GOT3 (cell line): ENCODE measurements at places on chromosomes 11 and 22.

GRCh38 chr11:35541621-35542375, 16.4 kb upstream of the PAMR1 start:
- DNase-seq = peak; percentile 8

DNA sequence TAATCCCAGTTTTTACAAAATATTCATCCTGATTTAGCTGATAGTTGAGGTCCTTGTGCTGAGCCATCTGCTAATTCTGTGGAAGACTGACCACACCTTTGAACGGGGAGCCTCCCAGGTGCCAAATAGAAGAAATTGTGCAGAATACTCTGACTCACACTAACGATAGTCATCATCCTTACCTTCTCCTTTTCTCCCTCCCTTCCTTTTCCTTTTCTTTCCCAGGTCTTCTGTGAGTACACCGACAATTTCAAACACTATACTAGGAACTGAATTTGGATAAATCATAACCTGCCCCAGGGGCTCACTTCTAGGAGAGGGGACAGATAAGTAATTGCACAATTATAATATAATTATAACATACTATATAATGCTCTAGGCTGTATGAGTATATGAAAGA, 73.1 kb upstream of the CTSC start:
- no peak for DNase-seq

DNA sequence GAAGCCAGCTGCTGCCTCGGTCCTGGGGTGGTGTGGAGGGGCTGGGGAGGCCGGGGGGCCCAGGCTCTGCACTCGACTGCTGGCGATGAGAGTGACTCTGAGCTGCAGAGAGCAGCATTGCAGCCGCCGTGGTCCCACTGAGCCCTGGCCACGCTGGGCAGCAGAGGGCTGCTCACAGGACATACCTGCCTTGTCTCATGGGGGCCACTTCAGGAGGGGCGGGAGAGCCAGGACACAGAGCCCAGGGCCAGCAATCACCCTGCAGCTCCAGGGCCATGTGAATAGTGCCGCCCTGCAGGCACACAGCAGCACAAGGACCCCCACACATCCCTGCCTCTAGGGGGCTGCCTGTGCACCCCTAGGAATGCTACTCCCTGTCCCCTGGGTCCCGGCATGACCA, 147.0 kb downstream of the CRYBB2 start:
- no peak for DNase-seq

GRCh38 chr11:16863389-16863788, 124.9 kb downstream of the C11orf58 start:
- DNase-seq = no peak

GRCh38 chr22:26534874-26535602, 22.8 kb upstream of the TFIP11 start:
- DNase-seq = no peak

GRCh38 chr11:73189723-73190556, 28.1 kb upstream of the P2RY2 start:
- no peak for DNase-seq

DNA sequence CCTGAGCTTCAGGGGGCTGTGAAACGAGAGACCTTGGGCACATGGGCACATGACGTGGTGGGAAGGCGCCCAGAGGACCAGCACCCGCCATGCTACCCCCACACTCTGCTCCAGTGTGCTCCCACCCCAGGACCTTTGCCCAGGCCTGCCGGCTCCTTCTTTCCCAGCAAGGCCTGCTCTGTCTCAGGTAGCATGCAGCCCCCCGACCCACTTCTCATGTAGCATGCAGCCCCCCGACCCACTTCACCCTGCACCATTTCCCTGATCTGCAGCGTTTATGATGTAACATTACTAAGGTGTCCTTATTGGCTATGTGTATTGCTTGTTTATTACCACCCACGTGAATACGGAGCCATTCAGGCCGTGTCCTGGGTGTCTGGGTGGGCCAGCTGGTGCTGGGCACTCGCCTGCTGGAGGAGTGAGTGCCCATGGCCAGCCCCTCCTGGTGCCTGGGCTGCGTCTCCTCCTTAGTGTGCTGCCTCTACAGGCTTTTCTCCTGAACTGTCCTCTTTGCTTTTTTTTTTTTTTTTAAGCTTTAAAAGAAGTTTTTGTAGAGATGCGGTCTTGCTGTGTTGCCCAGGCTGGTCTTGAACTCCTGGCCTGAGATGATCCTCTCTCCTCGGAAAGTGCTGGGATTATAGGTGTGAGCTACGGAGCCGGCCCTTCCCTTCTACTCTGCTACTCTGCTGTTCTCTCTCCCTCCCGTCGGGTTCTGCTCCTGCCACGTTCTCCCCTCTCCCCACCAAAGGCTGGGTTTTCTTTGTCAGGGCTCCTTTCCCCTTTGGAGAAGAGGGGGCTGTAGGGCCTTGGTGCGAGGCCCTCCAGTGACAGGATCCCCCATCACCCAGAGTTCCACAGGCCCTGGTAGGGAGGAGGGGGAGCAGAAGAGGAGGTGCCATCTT, 29.4 kb downstream of the LRP5 start:
- no peak for DNase-seq

DNA sequence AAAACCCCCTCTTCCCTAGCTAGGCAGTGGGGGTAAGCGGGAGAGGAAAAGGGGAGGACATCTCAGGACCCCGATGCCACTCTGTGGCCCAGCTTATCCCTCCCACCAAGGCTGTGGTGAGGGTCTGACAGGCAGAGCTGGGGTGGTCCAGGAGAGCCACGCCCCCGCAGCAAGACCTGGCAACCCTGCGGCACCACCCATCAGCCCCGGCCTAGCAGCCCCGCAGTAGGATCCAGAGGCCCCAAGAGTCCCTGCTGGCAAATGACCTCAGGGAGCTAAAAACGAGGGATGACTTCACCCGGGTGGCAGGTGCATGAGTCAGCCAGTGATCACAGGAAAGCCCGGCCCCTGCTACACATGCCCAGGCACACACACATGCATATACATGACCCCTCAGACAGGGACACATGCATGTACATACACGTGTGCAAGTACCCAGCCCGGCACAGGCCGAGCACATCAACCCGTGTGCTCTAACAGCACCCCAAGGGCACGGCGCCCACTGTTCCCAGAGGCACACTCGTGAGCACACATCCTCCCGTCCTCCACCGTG, 32.3 kb downstream of the ARVCF start:
- DNase-seq = no peak

DNA sequence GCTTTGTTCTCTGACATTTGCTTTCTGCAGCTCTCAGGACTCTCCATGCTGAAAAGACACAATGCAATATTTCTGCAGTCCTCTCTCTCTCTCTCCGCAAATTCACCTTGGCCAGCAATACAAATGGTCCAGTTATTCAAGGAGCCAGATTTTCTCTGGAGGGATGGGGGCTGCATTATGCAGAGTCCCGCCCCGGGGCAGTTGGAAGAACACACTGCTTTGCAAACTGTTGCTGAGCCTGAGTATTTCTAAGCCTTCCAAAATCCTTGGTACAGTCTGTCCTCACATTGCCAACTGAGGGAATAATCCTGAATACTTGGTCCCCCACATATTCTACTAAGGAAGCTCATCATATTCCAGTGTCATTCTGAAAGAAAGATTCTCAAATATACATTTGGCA, 94.3 kb upstream of the ZC3H12C start:
- no peak for DNase-seq

- no peak for DNase-seq
Measured at GRCh38 chr11:72634472-72635095, 39.6 kb downstream of the PDE2A start.

- no peak for DNase-seq
Measured at GRCh38 chr11:119874660-119875238, 145.7 kb upstream of the NECTIN1 start.

DNA sequence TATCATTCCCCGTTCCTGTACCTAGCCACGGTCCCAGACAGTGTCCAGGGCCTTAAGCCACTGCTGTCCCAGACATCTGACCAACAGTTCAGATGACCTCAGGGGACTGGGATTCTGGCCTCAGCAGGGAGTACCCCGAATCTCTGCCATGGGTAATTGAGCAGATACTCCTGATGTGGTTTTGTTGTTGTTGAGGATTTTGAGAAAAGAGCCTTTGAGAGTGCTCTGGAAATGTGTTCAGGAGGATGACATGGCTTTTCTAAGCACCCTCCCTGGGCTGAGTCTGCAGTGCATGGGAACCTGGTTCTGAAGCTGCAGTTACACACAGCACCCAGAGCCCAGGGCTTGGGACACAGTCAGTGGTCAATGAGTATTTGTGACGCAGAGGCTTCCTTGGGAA, 30.4 kb downstream of the ADAMTS15 start:
- DNase-seq = no peak

DNA sequence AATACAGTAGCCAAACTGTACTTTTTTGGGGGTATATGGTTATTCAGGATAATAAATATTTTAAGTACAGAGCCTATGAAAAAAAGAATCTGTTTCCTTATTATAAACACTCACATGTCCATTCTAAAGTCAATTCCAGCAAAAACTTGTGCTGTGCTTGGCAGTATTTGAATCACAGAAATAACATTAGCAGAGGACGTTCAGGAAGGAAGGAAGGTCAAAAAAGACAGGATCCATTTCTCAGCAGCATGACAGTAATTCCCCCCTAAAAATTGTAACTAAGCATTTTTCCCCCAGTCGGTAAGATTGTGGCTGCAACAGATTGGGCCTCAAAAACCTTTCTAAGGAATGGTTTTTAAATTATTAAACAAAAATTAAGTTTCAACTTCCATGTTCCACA, 124.8 kb downstream of the ATG16L2 start:
- no peak for DNase-seq

- no peak for DNase-seq
Measured at GRCh38 chr22:35131525-35132000, 65.6 kb downstream of the ISX start.

- DNase-seq = no peak
Measured at GRCh38 chr11:45796461-45796861, 8.5 kb upstream of the SLC35C1 start.

DNA sequence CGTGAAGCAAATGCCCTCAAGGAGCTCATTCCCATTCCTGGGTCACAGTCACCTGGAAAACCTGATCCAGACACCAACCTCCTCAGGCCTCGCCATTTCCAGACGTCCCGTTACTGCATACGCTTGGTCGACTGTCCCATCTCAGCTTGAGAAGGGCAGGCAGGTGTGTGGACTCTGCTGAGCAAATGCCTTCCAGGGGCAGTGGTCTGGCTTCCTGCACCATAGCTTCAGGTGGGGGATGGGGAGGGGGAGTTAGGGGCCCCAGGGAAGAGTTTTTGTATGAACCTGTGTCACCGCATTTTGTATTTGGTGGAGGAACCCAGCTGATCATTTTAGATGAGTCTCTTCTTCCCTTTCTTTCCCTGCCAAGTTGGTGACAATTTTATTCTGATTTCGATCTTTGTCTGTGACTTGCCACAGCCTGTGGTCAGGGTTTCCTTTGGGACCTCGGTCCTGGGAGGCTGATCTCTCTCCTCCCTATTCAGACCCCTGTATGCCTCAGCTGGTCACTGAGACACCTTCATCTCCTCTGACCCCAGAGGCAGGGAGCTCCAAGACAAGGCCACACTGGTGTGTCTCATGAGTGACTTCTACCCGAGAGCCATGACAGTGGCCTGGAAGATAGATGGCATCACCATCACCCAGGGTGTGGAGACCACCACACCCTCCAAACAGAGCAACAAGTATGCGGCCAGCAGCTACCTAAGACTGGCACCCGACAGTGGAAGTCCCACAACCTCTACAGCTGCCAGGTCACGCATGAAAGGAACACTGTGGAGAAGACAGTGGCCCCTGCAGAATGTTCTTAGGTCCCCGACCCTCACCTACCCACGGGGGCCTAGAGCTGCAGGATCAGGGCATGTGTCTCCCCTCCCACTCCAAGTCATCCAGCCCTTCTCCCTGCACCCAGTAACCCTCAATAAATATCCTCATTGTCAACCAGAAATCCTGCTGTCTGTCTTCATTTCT, 22.9 kb downstream of the IGLL5 start:
- DNase-seq = no peak
